ENCODE measurements at places on chromosomes 1 and 21. TPM values are rescaled to one million over a fixed set of nuclear protein-coding genes. Genes with fewer than 3 reads are reported as not detected.

GRCh38 chr1:10185759-10186158, 24.6 kb upstream of the KIF1B start:
- DNase-seq: no peak

GRCh38 chr1:95620076-95620475, 386.1 kb downstream of the RWDD3 start:
- DNase-seq: no peak

DNA sequence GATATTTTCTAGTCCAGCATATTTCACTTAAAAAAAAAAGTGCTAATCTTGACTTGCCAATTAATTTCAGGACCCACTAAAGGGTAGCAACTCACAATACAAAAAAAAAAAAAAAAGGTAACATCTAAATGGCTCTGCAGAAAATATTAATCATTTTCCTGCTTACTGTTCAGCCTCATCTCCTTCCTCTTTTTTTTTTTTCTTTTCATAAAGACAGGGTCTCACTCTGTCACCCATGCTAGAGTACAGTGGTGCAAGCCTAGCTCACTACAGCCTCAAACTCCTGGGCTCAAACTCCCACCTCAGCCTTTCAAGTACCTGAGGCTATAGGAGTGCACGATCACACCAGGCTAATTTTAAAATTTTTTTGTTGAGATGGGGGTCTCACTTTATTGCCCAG, 30.4 kb downstream of the TTC13 start:
- DNase-seq: no peak

DNA sequence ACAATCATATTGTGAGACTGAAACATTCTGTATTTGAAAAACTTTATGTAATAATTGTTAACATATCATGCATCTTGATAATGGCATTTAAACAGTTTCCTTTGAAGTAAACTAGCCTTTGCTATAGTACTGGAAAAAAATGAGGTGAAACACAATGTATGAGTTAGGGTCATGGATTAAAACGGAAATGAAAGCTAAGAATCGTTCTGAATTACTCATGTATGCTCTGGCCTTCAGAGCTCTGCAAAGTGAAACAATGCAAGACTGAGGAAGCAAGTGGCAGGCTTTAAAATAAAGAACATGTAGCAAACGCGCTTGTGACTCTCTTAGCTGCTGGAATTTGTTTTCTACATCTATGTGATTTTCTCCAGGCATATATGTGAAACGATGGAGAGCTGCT, 317.1 kb downstream of the DPYD start:
- no peak for DNase-seq

GRCh38 chr1:217562229-217562878, 68.5 kb downstream of the GPATCH2 start:
- DNase-seq: no peak

DNA sequence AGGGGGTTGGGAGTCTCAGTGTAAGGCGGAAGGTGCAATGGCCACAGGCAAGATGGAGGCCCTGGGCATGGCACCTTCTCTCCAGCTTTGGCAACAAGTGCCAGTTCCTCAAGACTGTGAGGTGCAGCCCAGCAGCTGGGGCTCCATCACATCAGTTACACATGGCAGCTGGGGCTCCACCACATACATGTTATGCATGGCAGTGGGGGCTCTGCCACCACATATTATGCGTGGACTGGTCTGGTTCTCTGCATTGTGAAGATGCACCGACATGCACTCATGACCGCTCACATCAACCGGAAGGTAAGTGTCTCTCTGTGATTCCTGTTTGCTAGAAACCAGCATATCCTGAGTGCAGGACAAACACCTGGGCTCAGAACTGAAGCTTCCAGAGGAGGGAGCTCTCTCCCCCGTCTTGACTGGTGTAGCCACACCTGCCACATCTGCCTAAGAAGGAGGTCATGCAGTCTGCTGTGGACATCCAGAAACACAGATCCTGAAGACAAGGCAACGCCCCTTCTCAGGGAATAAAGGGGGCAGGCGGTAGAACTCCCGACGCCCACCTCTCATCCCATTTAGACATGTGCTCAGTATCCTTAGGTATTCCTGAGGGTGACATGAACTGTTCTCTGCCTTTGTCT, 104.1 kb upstream of the TMPRSS2 start:
- DNase-seq: no peak

GRCh38 chr21:41065539-41065938, 102.4 kb upstream of the BACE2 start:
- DNase-seq: no peak

DNA sequence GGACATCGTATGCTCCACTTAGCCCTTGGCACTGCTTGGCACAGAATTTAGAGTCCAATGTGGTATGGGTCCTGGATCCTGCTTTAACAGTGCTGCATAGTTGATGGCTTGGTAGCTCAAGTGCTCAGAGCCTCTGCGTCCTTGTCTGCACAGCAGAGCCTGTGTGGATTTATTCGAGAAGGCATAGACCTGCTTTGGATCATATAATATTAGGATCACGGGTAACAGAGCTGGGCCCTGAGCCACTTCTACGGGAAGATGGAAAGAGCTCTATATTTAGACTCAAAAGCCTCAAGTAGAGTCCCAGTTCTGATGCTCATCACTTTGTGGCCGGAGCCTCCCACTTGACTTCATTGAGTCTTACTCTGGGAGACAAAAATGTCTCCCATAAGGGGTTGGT, 164.4 kb upstream of the EDN2 start:
- DNase-seq: no peak

The TLR5 gene
- 5.9 TPM for total RNA-seq

The NCMAP gene
- not detected for total RNA-seq

The ERICH3 gene
- total RNA-seq: not detected

Data from CD4-positive, alpha-beta memory T cell (primary cell).